Right renal pelvis (tissue), 4 donors: ENCODE measurements at places on chromosomes 16 and 17. TPM values are rescaled to one million over a fixed set of nuclear protein-coding genes. Genes with fewer than 3 reads are reported as not detected.

DNA sequence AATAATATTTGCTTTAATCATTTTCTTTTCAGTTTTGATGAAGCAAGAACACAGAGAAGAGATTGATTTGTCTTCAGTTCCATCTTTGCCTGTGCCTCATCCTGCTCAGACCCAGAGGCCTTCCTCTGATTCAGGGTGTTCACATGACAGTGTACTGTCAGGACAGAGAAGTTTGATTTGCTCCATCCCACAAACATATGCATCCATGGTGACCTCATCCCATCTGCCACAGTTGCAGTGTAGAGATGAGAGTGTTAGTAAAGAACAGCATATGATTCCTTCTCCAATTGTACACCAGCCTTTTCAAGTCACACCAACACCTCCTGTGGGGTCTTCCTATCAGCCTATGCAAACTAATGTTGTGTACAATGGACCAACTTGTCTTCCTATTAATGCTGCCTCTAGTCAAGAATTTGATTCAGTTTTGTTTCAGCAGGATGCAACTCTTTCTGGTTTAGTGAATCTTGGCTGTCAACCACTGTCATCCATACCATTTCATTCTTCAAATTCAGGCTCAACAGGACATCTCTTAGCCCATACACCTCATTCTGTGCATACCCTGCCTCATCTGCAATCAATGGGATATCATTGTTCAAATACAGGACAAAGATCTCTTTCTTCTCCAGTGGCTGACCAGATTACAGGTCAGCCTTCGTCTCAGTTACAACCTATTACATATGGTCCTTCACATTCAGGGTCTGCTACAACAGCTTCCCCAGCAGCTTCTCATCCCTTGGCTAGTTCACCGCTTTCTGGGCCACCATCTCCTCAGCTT is 45.0 kb downstream of the ESRP2 start:
- no peak for DNase-seq

The RNF151 gene
- polyA plus RNA-seq: not detected

- no peak for DNase-seq
These were observed 22.6 kb downstream of the SRCAP start for GRCh38 chr16:30721606-30722005.

DNA sequence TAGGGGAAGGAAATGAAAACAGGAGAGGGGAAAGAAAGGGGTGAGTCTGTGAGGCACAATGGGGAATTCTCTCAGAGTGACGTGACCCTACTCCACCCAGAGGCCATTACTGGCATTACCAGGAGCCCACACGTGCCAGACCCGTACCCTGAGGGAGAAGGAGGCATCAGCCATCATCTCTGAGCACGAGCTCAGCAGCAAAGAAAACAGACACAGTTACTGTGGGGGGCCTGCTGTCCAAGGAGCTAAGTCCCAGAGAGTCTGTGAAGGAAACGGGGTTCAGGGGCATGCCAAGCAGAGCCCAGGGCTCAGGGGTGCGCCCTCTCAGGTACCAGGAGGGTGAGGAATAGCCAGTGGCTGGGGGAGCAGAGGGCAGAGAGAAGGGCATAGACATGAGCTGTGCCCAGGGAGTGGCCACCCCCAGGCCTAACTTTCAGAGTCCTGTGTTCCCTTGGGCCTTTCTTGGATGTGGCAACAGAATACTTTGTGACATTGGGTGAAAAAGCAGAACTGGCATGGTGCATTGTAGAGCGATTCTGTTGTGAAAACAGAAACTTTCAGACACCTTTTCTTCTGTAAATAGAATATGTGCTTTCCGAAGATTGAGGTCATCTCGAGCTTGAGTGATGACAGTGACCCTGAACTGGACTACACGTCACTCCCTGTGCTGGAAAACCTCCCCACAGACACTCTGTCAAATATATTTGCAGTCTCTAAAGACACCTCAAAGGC is 11.3 kb downstream of the TAF1C start:
- DNase-seq: no peak

DNA sequence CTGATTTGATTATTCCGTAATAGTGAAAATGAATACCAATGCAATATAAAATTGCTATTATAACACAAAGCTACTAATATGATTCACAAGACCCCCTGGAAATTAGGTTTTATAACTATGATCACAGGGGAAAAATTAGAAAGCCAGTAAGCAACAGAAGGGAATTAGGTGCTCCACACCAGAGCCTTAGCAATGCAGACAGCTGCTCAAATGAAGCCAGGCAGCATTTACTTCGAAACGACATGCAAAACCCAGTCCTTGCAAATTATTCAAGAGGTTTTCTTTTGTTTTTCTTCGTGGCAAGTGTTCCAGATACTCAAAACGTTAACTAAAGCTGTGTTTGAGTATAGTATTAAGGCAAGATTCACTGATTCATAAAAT is 47.9 kb downstream of the TOX3 start:
- no peak for DNase-seq

The IL21R gene
- 0.11 TPM for polyA plus RNA-seq

DNA sequence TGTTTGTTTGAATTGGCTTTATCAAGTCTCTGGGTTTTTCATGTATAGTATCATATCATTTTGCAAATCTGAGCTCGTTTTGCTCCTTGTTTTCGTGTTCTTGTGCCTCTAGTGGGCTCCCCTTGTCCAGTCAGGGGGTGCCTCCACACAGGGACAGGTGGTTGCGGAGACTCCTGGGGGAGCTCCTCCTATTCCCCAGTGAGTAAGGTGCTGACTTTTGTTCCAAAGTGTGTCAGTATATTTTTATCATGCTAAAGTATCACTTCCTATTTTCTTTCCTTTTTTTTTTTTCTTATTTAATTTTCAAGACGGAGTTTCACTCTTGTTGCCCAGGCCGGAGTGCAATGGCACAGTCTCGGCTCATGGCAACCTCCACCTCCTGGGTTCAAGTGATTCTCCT is 30.3 kb upstream of the IL17C start:
- DNase-seq: no peak

GRCh38 chr17:77666462-77666861 is 292.0 kb upstream of the TNRC6C start:
- no peak for DNase-seq

The CBX4 gene
- polyA plus RNA-seq: 13.1 TPM

GRCh38 chr16:2498531-2499253 is 15.1 kb upstream of the ATP6V0C start:
- no peak for DNase-seq

DNA sequence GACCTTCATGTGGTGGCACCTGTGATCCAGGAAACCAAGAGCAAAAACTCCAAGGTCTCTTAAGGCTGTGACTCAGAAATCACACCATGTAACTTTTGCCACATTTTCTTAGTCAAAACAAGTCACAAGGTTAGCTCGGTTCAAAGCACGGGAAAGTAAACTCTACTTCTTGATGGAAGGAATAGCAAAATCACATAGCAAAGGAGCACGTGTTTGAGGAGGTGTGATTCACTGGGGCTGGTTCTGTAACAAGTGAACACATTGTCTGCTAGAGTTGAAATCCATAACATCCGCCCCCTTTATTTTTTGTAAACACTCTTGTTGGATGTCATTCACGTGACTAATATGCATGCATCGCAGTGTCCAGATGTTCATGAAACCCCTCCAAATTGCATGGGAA is 415.0 kb upstream of the MAF start:
- DNase-seq: no peak

DNA sequence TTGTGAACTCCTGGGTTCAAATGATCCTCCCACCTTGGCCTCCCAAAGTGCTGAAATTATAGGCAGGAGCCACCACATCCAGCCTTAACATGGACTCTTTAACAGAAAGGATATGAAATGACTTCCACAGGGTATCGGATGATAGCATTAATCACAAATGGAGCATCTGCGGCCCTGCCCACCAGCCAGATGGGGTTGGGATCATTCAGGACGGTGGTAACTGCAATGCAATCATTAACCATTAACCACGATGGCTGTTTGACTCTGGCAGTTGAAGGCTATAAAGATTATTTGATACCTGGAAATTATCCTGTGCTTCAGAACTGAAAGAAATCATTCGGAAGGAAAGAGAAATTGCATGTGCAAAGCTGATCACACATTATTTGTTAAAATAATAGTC is 5.3 kb upstream of the CHST5 start:
- no peak for DNase-seq

The COPZ2 gene
- 24.2 TPM for polyA plus RNA-seq

GRCh38 chr16:78443542-78444364 is 344.3 kb downstream of the WWOX start:
- DNase-seq: no peak

The GCGR gene
- 13.0 TPM for polyA plus RNA-seq

The TNK1 gene
- polyA plus RNA-seq: 7.2 TPM

The CYB561 gene
- 28.8 TPM for polyA plus RNA-seq

- DNase-seq: no peak
These were observed 342.7 kb downstream of the SOX9 start for GRCh38 chr17:72463287-72464102.

DNA sequence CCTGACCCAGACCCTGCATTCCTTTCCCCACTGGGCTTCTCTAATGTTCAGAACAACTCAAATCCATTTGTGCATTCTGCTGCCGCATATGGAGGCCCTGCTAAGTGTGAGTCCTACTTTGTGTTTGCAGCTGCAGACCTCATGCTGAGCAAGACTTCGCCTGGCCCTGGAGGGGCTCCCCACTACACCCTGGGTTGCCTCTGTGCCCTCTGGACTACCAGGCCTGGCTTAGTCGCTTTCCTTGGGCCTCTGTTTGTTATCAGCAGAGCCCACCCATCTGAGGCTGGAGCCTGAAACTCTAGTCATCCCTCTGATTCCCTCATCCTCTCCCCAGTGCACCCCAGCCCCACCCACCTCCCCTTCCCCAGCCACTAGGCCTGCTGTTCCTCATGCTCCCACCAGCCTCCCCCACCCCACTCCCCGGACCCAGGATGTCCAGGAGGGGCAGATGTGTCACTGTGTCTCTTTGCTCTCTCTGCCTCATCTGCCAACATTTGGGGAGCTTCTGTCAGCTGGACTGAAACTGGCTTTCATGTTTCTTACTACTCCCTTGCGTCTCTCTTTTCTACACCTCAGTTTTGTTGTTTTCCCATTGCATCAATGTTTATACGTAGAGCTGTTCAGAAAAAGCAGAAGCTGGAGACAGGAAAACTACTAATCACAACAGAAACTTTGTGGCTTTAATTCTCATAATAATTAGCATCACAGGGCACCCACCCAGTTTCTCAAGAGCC is 17.9 kb upstream of the CD300E start:
- DNase-seq: no peak

- no peak for DNase-seq
These were observed 12.4 kb downstream of the RAB5C start for GRCh38 chr17:42142371-42142896.

- DNase-seq: no peak
These were observed 231.1 kb upstream of the SDK2 start for GRCh38 chr17:73875346-73875745.

DNA sequence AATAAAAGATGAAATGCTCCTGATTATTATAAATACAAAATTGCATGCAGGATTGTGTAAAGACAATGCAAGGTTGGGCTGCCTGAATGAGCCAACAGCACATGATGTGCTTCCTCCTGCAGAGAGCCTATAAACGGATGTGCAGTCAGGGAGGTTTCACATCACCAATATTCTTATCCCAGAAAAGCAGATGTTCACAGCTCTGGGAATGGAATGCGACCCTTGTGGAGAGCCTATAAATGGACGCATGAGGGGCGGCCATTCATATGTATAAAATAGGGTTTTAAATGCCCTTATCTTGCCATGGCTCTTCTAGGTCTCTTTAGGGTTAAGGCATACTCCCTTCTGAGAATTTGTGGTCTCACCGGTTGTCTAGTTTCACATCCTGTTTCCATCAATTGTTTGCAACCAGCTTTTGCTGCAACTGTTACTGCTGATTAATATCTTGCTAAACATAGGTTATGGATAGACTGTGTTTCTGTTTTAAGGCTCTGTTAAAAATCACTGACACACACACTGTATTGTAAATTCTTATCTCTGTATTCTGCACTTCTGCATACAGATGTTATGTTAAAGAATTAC is 31.9 kb downstream of the SLFN11 start:
- no peak for DNase-seq

- DNase-seq: no peak
These were observed 18.4 kb upstream of the UBE2I start for GRCh38 chr16:1290860-1291575.

DNA sequence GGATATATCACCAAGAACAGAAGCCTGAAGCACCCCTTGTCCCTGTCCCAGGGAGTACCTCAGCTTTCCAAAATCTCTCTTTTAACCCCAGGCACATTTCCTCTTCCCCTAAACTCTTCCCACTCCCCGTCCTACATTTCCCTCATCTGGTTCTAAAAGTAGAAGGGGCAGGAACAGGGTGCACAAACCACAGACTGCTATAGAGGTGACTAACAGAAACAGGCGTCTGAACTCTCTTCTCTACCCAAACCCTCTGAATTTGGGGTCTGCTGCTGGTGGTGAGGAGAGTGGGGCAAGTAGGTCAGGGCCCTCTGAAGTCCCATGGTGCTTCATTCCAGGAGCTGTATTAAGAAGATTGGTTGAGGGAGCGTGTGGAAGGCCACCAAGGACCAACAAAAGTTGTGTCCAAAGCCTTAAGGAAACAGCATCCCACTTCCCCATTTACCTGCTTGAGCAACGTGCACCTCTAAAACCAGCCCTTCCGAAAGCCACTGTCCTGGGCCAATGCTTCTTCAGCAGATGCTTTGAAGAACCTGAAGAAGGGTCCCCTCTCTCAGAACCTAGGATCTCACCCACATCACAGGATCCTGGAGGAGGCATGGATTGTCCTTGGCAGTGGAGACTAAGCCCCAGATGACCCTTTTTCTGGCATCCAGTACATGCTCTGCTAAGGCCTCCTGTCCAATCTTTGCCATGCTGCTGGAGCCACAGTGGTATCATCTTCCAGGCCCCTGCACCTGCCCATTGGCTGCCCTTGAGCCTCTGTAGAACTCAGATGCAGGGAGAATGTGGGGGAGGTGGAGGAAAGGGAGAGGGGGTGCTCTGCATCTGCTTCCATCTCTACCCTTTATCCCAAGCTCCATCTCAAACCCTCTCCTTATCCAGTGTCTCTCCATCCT is 5.7 kb upstream of the NR1D1 start:
- no peak for DNase-seq

GRCh38 chr17:28928061-28928460 is 23.3 kb downstream of the PHF12 start:
- no peak for DNase-seq

The KCNH6 gene
- polyA plus RNA-seq: 2.2 TPM

- no peak for DNase-seq
These were observed 38.0 kb downstream of the ZNF423 start for GRCh38 chr16:49817754-49818507.

The AANAT gene
- polyA plus RNA-seq: 0.17 TPM

The NPIPA3 gene
- polyA plus RNA-seq: 13.4 TPM

The ARHGDIG gene
- polyA plus RNA-seq: 1.9 TPM

GRCh38 chr16:4683255-4684057 is 9.9 kb upstream of the NUDT16L1 start:
- no peak for DNase-seq

- DNase-seq: no peak
These were observed 119.6 kb upstream of the HAS3 start for GRCh38 chr16:68985855-68986254.

GRCh38 chr17:248337-249235 is 67.1 kb upstream of the DOC2B start:
- no peak for DNase-seq

DNA sequence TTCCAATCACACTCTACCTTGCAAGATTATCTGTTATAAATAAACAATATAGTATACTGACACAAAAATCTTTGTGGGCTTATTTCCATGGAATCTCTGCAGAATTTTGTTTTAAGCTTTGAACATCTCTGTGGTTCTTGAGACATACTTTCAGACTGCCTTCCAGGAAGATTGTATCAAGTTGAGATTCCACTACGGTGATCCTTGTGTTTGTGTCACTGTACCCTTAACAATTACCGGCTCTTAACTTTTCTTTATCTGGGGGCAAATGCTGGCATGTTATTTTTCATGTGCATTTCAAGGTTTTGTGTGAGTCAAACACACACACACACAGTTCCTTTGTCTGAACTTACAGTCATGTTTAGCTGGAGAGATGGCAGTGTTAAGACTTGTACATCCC is 472.7 kb upstream of the HSBP1 start:
- no peak for DNase-seq

The CHST4 gene
- polyA plus RNA-seq: 0.17 TPM
